Thoracic aorta (tissue), 2 donors: ENCODE measurements at places on chromosomes 5 and 9. TPM values are rescaled to one million over a fixed set of nuclear protein-coding genes. Genes with fewer than 3 reads are reported as not detected.

The OTP gene
- total RNA-seq = not detected

- no peaks in the 10 kb centered on the region for H3K27me3 ChIP-seq
- H3K4me1 ChIP-seq = no peaks in the 10 kb centered on the region
- DNase-seq = no peak
- no peaks in the 10 kb centered on the region for H3K36me3 ChIP-seq
- no peak overlapping the region for H3K4me3 ChIP-seq
These were observed 131.2 kb upstream of the LPCAT1 start for GRCh38 chr5:1654786-1655495.

- H3K27ac ChIP-seq = peak overlapping the region; percentile 84
- peak overlapping the region; percentile 12 for H3K4me3 ChIP-seq
- no peaks in the 10 kb centered on the region for H3K27me3 ChIP-seq
- peaks cover 46% of the 10 kb centered on the region for H3K4me1 ChIP-seq
These were observed 40.7 kb downstream of the EBF1 start for GRCh38 chr5:159058716-159059636.

DNA sequence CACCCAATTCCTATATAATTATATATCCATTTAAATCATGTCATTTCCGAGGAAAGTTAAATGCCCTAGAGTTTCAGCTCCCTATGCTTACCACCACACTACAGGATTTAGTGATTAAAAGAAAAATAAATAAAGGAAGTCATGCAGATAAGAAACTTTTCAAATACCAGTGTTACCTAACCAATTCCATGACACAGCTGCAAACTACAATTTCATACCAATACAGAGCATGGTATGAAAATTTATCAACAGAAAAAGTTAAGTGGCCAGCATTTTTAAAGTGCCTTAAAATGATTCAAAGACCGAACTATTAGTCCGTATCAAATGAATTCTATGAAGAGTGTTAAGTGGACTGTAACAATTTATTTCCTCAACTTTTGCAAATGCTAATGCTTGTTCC, 35.9 kb downstream of the CEP120 start:
- H3K4me3 ChIP-seq = no peak overlapping the region
- H3K27ac ChIP-seq = no peak overlapping the region
- DNase-seq = no peak
- H3K36me3 ChIP-seq = peaks cover 30% of the 10 kb centered on the region

DNA sequence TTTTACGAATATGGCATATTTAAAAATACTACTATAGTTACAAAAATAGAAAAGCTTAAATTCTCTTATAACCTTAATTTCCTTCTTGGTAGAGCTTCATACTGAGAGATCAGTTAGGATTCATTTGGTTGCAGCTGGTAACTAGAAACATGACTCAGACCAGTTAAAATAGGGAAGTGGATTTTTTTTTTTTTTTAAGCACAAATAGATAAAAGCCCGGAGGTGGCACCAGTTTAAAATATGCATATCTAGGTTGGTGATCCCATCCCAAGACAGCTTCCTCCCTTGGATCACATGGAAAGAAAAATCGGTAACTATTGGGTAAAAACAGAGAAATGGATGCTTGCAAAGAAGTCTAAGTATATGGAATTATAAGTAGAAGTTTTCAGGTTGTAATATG, 1634.3 kb downstream of the MAT2B start:
- no peak overlapping the region for H3K27ac ChIP-seq
- no peaks in the 10 kb centered on the region for H3K36me3 ChIP-seq
- H3K27me3 ChIP-seq = no peaks in the 10 kb centered on the region
- H3K4me1 ChIP-seq = no peaks in the 10 kb centered on the region

The ELOVL7 gene
- total RNA-seq = 18.5 TPM

DNA sequence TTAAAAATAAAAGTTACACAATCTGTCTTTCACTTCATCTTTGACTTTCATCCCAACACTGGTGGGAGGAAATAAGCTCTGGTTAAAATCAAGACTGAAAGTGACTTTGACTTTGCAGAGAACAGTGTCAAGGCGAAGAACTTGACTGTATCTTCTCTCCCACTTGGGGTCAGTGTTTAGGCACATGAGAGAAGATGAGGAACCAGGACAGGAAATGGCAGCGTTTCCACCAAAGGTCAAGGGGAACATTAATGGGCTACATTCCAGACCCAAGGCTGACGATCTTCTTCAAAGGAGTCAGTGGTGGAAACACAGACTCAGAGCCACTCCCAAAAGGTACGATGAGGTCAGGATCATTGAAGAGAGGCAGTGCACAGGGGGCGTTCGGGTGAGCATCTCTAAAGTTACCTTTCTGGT, 409.5 kb downstream of the ARHGEF28 start:
- H3K36me3 ChIP-seq = no peaks in the 10 kb centered on the region
- no peaks in the 10 kb centered on the region for H3K4me1 ChIP-seq

The PCDHGB6 gene
- 9.5 TPM for total RNA-seq

DNA sequence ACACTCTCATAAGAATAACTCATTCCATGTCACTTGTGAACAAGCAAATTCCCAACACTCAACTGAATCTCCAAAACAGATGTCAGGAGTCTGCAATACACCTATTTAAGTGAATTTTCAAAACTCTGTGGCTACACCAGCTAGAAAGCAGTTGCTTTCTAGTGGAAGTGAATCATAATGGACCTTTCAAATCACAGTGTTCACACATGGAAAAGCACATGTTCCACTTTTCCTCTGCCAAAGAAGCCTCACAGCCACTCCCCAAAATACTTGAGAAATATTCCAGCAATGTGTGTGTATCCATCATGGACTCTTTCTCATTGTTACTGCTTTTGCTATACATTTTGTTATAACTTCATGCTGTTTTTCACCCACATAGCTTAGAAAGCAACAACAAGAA, 17.4 kb downstream of the MARCHF3 start:
- DNase-seq = no peak
- H3K27ac ChIP-seq = no peak overlapping the region

DNA sequence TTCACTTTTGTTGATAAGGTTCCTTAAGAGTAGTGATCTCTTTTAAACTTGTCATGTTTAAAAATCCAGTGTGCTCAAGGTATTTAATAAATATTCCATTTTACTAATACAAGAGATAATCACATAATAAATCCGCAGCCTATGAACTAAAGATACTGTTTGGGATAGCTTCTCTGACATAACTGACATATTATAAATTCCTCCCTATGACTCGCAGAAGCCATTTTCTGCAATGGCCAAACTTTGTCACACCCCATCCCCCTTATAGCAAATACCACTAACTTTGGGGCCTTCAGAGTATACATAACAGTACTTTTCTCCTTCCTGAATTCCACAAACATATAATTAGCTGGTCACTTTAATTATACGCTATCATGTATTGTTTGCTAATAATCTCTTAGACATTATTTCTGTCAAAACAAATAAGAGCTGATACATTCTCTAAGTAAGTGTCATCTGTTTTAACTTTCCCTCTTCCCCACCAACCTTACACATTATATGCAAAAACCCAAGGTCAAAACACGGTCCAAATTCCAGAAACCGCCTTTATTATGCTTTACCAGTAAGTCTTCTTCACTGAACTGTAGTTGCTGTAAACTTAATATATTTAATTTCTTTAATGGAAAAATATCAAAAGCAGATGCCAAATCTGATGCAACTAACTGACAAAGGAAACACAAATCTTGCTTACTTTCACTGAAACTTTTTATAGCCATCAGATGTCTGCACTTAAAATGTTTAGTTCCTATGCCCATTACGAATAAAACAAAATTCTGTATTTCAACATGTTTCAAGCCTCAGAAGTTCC, 971 bp downstream of the TMEM267 start:
- no peak for DNase-seq
- peak overlapping the region; percentile 99 for H3K27ac ChIP-seq

- peaks cover 7% of the 10 kb centered on the region for H3K4me1 ChIP-seq
- H3K27ac ChIP-seq = no peak overlapping the region
- DNase-seq = no peak
These were observed 88.5 kb downstream of the SNX24 start for GRCh38 chr5:122933956-122934355.

DNA sequence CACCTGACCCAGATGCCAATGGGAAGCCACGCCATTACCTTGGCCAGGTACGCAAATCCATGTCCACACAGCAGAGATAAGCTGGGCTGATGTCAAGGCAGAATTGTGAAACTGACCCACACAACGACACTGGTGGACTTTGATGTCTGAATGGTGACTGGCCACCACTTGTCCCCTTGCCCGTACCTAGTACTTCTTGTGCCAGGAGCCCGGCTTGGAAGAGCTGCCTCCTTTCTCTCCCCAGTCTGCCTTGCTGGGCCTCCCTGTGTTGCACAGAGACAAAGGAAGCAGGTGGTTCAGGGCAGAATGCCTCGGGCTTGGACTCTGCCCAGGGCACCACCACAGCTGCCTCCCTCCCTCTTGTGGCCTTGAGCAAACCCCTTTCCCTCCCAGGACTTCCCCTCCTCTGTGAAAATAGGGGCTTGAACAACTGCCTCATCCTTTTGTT, 23.3 kb downstream of the PTGES2 start:
- H3K27me3 ChIP-seq = no peaks in the 10 kb centered on the region
- H3K27ac ChIP-seq = no peak overlapping the region
- H3K36me3 ChIP-seq = peaks cover 64% of the 10 kb centered on the region
- no peak for DNase-seq

- no peaks in the 10 kb centered on the region for H3K27me3 ChIP-seq
- no peak overlapping the region for H3K27ac ChIP-seq
- no peaks in the 10 kb centered on the region for H3K36me3 ChIP-seq
- no peak for DNase-seq
- no peak overlapping the region for H3K4me3 ChIP-seq
- no peaks in the 10 kb centered on the region for H3K4me1 ChIP-seq
These were observed 332.4 kb upstream of the BRINP1 start for GRCh38 chr9:119701651-119702050.

The CDC37L1 gene
- 46.2 TPM for total RNA-seq

DNA sequence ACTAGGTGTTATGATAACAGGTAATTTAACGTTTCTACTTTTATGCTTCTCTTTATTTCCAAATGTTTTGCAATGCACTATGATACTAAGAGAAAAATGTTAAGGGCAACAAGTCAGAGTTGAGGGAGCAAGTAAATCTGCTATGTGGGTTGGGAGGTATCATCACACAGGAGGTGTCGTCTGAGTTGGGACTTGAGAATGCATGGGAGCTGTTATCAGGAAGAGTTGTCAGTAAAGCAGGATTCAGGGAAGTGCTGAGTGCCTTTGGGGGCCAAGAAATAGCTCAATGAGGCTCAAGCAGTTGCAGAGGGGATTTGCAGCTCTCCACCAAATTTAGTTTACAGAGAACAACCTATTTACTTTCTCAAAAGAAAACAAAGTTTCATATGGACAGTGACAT, 108.0 kb downstream of the PPP2R2B start:
- no peak overlapping the region for H3K4me3 ChIP-seq
- DNase-seq = no peak
- H3K27ac ChIP-seq = no peak overlapping the region
- no peaks in the 10 kb centered on the region for H3K36me3 ChIP-seq
- no peaks in the 10 kb centered on the region for H3K27me3 ChIP-seq
- no peaks in the 10 kb centered on the region for H3K4me1 ChIP-seq

The CTNND2 gene
- not detected for total RNA-seq

The SPINK1 gene
- total RNA-seq = not detected

- H3K4me1 ChIP-seq = peaks cover 34% of the 10 kb centered on the region
- peak overlapping the region; percentile 88 for H3K27ac ChIP-seq
These were observed 3.6 kb downstream of the ERGIC1 start for GRCh38 chr5:172837640-172838039.

DNA sequence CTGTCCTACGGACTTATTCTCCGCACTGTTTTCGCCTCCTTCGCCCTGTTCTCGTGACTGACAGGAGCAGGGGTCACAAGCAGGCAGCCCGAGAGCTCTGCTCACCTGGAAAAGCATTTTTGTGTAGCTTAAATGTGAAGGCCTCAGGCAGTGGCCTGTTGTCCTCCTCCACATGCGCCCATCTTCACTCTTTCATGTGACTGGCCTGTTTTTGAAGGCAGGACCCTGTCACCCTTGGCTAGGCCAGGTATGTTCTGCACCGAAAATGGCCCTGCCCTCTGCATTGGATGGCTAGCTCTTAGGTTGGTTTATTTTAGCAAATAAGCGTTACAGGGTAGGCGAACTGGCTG, 614 bp upstream of the CPLANE1 start:
- H3K4me3 ChIP-seq = peak overlapping the region; percentile 100
- peak overlapping the region; percentile 91 for H3K27ac ChIP-seq
- no peak for DNase-seq
- H3K36me3 ChIP-seq = no peaks in the 10 kb centered on the region
- H3K4me1 ChIP-seq = peaks cover 14% of the 10 kb centered on the region
- H3K27me3 ChIP-seq = no peaks in the 10 kb centered on the region

DNA sequence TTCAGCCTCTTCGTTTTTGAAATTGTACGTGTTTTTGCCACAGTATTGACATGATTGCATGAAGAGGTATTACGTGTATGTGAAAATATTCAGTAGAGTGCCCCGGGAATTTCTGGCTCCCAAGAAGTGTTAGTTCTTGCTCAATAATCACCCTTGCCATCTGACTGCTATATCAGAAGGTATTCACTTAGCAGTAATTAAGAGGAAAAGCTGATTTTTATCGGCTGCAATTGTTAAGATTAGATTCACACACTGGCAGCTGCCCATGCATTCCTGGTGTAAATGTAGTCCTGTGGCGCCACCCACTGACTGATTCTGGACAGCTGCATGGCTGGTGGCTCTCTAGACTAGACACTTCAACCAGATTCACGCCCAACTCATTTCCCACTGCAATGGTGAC, 440.1 kb upstream of the ADAMTS16 start:
- no peak overlapping the region for H3K4me3 ChIP-seq
- no peaks in the 10 kb centered on the region for H3K4me1 ChIP-seq
- no peaks in the 10 kb centered on the region for H3K27me3 ChIP-seq
- H3K27ac ChIP-seq = no peak overlapping the region
- no peak for DNase-seq
- no peaks in the 10 kb centered on the region for H3K36me3 ChIP-seq

GRCh38 chr9:131323629-131324028, 34.1 kb downstream of the PLPP7 start:
- no peaks in the 10 kb centered on the region for H3K27me3 ChIP-seq
- H3K4me1 ChIP-seq = peaks cover 5% of the 10 kb centered on the region
- no peak overlapping the region for H3K4me3 ChIP-seq
- DNase-seq = no peak
- H3K36me3 ChIP-seq = no peaks in the 10 kb centered on the region
- H3K27ac ChIP-seq = no peak overlapping the region

GRCh38 chr9:73200694-73201452, 49.2 kb downstream of the ANXA1 start:
- no peak overlapping the region for H3K27ac ChIP-seq
- peaks cover 8% of the 10 kb centered on the region for H3K4me1 ChIP-seq
- no peak overlapping the region for H3K4me3 ChIP-seq
- no peaks in the 10 kb centered on the region for H3K36me3 ChIP-seq
- no peak for DNase-seq
